ENCODE measurements at places on chromosomes 2 and 18.

- no peak for DNase-seq
Observed at GRCh38 chr2:30866974-30867373, 59.7 kb upstream of the CAPN13 start.

- no peak for DNase-seq
Observed at GRCh38 chr2:207289295-207290018, 123.7 kb upstream of the KLF7 start.

GRCh38 chr2:29485631-29486030, 370.4 kb downstream of the CLIP4 start:
- no peak for DNase-seq

- no peak for DNase-seq
Observed at GRCh38 chr2:161257123-161257952, 50.9 kb upstream of the PSMD14 start.

DNA sequence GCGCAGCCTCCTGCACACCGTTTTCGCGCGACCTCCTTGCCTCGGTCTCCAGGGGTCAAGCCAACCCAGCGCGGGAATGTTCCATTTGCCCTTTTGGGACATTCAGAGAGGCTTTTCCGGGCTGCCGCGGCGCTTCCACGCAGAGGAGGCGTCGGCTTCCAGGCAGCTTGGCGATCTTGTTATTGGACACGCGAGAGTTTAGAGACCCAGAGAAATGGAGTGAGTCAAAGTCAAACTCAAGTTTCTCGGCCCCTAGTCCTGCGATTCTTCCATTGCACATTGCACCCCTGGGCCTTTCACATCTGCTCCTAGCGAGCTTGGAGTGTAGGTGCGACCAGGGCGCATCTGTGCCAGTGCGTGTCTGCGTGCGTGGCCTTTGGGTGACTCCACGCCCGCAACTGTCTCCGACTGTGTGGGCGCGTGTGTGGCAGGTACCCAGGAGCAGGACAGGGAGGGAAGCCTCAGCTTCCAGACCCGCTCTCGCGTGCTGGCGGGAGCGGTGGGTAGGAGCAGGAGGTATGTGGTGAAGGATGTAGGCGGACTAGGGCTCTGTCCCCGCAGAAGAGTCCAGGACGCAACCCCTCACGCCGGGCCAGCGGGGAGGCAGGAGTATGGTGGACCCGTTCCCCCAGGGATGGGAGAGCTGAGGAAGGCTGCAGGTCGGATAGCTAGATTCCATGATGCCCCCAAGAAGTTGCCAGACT, 13.5 kb downstream of the SIX3 start:
- no peak for DNase-seq

DNA sequence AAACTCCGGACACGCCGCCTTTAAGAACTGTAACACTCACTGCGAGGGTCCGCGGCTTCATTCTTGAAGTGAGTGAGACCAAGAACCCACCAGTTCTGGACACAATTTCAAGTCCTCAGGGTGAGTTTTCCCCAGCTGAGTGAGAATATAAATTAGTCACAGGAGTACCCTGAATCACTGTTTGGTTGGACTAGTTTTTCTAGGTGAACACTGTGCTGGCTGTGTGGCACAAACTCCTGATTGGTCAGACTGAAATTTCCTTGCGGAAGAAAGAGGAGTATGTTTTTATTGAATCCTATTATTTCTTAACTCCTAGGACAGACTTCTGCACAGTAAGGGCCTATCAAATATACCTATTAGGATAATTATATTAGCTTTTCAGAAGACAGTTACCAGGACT, 288.1 kb upstream of the UBE2E3 start:
- DNase-seq = no peak

Measured in T-helper 2 cell treated with Interferon-gamma antibody and Interleukin-4, amounts not matched to agents 5 μg/mL and 100 μg/mL, for 36 hours (primary cell).